ENCODE measurements at places on chromosomes 5 and 9.
A peak's percentile ranks its signal among the peaks of the same experiment; 100 is the strongest.

GRCh38 chr5:61319388-61320146, 12.5 kb upstream of the ZSWIM6 start:
- no peak for DNase-seq

- no peak for DNase-seq
Observed at GRCh38 chr5:113378514-113378913, 56.3 kb downstream of the TSSK1B start.

- DNase-seq = no peak
Observed at GRCh38 chr9:125428902-125429467, 167.4 kb downstream of the GAPVD1 start.

DNA sequence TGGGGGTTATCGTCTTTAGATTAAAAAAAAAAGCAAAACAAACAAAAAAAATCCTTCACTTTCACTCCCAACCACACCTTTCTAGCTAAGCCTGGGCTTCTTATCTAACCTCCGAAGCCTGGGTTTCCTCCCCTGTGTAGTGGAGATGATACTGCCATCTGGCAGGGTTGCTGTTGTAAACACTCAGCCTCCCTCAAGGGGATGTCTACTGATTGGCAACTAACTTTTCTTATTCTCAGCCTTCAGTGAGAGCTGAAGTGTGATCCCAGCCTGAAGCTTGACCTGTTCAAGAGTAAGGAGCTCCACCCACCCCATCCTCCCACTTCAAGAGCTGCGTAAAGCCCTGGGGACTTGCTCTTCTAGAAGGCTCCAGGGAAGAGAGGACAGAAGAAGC, 21.5 kb upstream of the WWC1 start:
- DNase-seq = no peak

GRCh38 chr9:127762111-127762676, 16.3 kb downstream of the SH2D3C start:
- DNase-seq = no peak

DNA sequence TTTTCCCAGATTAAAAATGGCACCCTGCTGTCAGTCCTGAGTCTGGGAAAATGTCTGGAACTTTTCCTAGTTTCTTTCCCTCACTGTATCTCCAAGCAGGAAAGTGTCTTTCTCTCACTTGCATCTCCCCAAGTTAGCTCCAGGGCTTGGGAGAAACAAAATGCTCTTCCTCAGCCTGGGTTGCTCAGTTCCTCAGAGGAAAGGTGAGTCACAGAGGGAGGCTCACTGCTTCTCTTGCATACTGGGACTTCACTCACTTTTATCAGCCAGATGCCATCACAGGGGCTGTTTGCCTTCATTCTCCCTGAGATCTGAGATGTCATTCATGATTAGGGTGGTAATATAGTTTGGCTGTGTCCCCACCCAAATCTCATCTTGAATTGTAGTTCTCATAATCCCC, 519.9 kb downstream of the SEMA5A start:
- peak; percentile 34 for DNase-seq

DNA sequence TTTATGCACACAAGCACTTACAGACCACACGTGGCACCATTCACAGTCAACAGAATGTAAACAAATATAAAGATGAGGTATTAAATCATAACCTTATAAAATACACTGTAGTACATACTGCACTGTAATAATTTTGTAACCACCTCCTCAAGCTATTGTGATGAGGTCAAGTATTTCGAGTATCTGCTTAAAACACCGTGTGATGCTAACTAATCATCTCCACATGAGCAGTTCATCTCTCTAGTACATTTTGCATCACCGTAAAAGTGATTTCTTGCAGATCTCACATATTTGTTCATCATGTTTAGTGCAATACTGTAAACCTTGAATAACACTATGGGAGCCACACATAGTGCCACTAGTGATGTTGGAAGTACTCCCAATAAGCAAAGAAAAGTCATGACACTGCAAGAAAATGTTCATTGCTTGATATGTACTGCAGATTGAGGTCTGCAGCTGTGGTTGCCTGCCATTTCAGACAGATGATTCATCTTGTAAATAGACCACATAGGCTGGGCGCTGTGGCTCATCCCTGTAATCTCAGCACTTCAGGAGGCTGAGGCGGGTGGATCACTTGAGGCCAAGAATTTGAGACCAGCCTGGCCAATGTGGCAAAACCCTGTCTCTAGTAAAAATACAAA, 44.3 kb downstream of the FOXB2 start:
- peak; percentile 88 for DNase-seq

- peak; percentile 89 for DNase-seq
Observed at GRCh38 chr9:78692871-78693270, 395.9 kb downstream of the PSAT1 start.

GRCh38 chr9:107007402-107007801, 144.4 kb downstream of the ZNF462 start:
- DNase-seq = no peak

DNA sequence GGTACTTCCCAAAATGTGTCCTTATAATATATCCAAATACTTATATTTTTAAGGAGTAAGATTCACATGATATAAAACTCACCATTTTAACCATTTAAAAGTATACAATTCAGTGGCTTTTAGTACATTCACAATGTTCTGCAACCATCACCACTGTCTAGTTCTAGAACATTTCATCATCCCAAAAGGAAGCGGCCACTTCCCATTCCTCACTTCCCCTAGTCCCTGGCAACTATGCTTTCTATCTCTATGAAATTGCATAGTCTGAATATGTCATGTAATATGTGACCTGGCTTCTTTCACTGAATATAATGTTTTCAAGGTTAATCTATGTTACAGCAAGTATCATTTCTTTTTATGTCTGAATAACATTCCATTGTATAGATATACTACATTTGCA, 615.1 kb upstream of the SGCD start:
- DNase-seq = no peak

GRCh38 chr9:32665101-32665500, 29.6 kb upstream of the TAF1L start:
- DNase-seq = peak; percentile 57

GRCh38 chr9:74496406-74496805, 729 bp upstream of the RORB start:
- DNase-seq = no peak

DNA sequence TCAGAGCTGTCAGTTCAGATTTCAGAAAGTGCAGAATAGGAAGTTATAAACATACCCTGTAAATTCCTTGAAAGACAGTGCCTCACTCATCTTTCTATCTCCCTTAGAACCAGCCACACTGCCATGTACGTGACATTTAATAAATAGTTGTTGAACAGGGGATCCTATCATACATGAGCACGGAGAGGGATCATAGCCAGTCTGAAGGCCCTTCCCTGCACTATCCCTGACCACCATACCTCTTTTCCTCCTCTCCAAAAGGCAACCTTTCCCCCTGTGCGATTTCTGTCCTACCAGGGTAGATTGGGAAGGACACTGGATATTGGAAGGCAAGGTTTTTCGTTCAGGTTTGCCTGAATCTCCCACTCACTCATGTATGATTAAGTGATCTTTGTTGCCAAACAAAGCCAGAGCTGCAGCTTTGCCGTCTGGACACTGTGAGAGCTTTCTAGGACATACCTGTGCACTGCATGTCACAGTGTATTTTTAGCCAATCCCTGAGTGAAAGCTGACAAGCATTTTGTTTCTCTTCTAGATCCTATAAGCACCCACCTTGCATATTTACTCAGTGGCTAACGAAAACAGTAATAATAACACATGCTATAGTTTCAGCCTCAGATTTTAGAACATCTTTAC, 986.5 kb upstream of the WWC1 start:
- no peak for DNase-seq

- DNase-seq = no peak
Observed at GRCh38 chr9:71716138-71716909, 52.0 kb downstream of the CEMIP2 start.
